ENCODE measurements at places on chromosomes 1 and 21. TPM values are rescaled to one million over a fixed set of nuclear protein-coding genes. Genes with fewer than 3 reads are reported as not detected.

The RCSD1 gene
- total RNA-seq = 14.8 TPM

The FCGR1A gene
- total RNA-seq = 40.9 TPM

The TNFRSF8 gene
- 1.8 TPM for total RNA-seq

The TLR5 gene
- 22.3 TPM for total RNA-seq

The MACO1 gene
- total RNA-seq = 20.2 TPM

The OR2W3 gene
- total RNA-seq = 1.6 TPM

The FAM110D gene
- 6.9 TPM for total RNA-seq

The LIPI gene
- total RNA-seq = not detected

The MYBPH gene
- not detected for total RNA-seq

The TNFAIP8L2 gene
- total RNA-seq = 10.3 TPM

The MYOG gene
- total RNA-seq = not detected

The CLSTN1 gene
- 71.0 TPM for total RNA-seq

The LGR6 gene
- 1.8 TPM for total RNA-seq

The OPRD1 gene
- not detected for total RNA-seq

GRCh38 chr1:203521074-203521794 lies 27.3 kb downstream of the OPTC start:
- no peak for DNase-seq

DNA sequence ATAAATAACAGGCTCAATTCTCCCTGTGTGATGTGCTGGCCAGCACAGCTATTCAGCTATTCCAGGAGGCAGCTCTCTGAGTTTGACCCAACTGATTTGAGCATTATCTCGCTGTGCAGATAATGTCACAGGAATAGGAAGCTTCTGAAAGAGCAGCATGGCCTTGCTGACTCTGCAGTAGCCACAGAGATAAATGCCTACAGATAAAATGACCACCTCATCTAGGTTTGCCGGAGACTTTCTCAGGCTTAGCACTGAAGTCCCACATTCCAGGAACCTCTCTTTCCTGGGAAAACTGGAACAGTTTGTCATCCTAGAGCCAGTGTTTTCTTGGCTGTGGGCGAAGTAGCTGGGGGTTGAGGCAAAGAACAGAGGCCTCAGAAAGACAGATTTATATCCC lies 98.9 kb downstream of the MRPL39 start:
- DNase-seq = no peak

- no peak for DNase-seq
Observed at GRCh38 chr1:39003794-39004193, 12.7 kb downstream of the AKIRIN1 start.

GRCh38 chr1:147052143-147052542 lies 114.0 kb downstream of the NBPF12 start:
- DNase-seq = no peak

DNA sequence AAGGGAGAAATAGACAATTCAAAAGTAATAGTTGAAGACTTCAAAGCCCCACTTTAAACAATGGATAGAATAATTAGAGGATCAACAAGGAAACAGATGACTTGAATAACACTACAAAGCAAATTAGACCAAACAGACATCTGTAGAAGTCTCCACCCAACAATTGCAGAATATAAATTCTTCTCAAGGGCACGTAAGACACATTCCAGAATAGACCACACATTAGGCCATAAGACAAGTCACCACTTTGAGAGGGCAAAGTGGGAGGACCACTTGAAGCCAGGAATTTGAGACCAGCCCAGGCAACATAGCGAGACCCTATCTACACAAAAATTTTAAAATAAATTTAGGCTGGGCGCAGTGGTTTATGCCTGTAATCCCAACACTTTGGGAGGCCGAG lies 20.5 kb upstream of the RNF186 start:
- DNase-seq = no peak

DNA sequence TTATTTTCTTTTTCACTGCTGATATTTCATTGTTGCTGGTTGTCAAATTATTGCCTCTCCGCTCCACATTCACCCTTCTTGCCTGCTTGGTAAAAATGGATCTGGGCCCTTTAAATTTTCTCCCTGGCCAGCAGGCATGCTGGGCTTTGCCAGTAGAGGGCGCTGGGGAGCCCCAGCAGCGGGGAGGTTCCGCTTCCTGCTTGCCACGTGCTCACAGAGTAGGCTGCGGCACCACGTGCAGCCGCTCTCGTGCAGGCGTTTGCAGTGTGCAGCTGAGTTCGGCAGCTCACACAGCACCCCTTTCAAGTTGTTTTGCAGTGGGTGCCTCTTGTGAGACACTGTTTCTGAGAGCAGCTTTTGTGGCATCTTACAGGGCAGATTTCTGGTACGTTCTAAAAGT lies at the start of gene ACTL8:
ACTL8 (plus strand) TSS at position 214 of the 400 bp plus-strand sequence. CDS start 67,676 bp downstream, outside the sequence.
- no peak for DNase-seq

- no peak for DNase-seq
Observed at GRCh38 chr21:33755354-33755753, 113.1 kb downstream of the ITSN1 start.

DNA sequence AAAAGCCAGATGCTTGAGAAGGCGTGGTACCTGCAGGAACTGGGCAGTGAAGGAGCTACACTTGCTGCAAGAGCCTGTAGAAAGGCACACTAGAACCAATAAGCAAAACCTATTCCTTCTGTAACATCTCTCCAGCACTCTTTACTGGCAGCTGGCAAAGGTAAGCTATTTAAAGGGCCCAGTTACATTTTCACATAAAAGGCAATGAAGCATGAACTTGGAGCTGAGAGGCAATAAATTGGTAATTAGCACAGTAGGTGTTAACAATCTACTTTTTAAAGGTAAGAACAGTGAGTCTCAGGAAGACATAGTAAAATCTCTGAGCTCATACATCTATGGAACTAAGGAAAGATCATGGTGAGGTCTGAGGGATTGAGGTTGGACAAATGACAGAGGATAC lies 167.1 kb upstream of the OLFM3 start:
- DNase-seq = no peak

GRCh38 chr1:43531107-43531905 lies 623 bp downstream of the PTPRF start:
- DNase-seq = peak; percentile 79

DNA sequence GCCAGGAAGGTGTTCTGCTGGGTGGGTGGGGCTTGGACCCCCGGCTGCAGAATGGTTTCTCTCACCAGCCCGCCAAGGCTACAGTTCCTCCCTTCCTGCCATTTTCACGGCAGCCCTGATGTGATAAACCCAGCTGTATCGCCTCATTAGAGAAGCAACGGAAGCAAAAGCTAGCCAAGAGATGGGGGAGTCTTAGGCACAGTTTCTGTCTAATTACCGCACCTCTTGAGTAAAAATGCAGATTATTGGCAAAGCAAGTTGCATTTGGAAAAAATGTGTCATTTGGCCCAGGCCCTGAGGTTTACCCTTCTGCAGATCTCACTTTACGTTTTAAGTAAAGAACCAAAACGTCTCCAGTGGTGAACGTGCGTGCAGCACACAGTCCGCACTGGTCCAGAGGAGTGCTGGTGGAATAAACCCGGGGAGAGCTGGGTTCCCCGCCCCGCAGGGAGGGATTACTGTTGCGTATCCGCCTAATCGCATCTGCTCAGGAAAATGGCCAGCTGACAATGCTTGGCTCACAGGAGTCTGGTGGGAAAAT lies 109.9 kb downstream of the GALNT2 start:
- no peak for DNase-seq

- DNase-seq = no peak
Observed at GRCh38 chr1:101216623-101217022, 20.2 kb upstream of the S1PR1 start.

- peak; percentile 81 for DNase-seq
Observed at GRCh38 chr1:50978144-50978851, 8.3 kb downstream of the CDKN2C start.

DNA sequence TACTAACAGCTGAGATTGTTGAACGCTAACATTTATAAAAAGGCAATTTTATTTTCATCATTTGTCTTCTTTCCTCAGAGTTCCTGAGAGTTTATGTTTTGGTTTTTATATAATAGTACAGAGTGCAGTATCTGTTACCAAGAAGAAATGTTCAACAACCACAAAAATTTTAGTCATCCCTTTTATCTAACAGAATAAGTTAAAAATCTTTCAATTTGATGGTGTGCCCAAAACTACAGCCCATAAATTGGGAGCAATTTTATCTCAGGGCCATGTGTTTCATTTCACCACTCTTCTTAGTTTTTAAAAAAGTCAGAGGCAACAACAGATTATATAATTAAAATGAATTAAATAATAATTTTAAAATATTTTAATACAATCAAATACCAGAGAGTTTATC lies 37.1 kb downstream of the NEXN start:
- DNase-seq = no peak

DNA sequence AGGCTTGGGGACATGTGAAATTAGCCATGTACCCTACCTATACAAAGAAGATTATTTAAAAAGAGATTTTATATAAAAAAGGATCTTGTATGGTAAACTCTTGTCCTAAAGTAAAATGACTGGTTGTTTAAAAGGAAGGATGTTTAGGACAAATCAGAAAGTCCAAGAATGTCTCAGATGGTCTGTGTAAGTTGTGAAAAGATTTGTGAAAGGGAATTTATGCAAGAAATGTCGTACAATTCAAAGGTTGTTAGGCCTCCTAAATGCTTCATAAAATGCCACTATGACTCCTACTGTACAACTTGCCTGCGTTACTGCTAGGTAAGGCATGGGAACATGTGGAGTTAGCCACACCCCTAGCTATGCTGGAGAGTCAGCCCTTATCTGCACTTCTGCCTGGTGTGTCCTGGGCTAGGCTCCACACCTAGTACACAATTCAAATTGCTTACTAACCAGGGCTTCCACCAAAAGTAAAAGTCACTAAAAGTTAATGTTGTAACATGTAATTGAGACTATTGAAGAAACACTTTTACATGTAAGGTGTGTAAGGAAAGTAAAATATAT lies 19.7 kb downstream of the PRDX6 start:
- no peak for DNase-seq

DNA sequence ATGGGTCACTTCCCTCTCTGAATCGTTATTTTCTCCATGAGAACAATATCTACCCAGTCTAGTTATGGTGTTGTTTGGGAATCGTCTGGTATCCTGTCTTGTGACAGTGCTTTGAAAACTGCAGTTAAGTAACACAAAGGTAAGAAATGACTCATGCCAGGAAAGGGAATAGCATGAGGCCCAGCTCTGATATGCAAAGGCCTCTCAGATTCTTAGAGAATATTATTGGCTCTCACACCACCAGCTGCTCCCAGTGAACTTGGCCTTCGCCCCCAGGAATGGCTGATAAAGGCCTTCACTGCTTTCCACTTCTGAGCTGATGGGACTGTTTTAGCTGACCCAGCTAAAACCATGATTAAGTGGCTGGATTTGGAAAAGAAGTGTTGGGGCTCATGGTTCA lies 27.1 kb downstream of the NEK2 start:
- no peak for DNase-seq

GRCh38 chr1:46804027-46804889 lies 5.4 kb downstream of the CYP4B1 start:
- DNase-seq = no peak

GRCh38 chr1:204227351-204227750 lies 13.6 kb upstream of the GOLT1A start:
- DNase-seq = no peak

- no peak for DNase-seq
Observed at GRCh38 chr1:200075938-200076546, 48.5 kb downstream of the NR5A2 start.
